Spleen (tissue), 13 donors: ENCODE measurements at places on chromosomes 7 and 10. TPM values are rescaled to one million over a fixed set of nuclear protein-coding genes. Genes with fewer than 3 reads are reported as not detected.

Gene CYP2C19
- not detected for total RNA-seq

Gene GCK
- total RNA-seq = not detected

Gene SPDYE6
- total RNA-seq = not detected

Gene ZNF488
- not detected for total RNA-seq

Gene RBAK
- 14.0 TPM for total RNA-seq

Gene ITPRID1
- total RNA-seq = not detected

GRCh38 chr10:6753644-6754043 is 173.6 kb upstream of the PRKCQ start:
- H3K27me3 ChIP-seq = peaks cover 16% of the 10 kb centered on the region
- H3K27ac ChIP-seq = no peak overlapping the region
- DNase-seq = no peak
- no peaks in the 10 kb centered on the region for H3K36me3 ChIP-seq
- H3K4me1 ChIP-seq = no peaks in the 10 kb centered on the region

GRCh38 chr7:155234950-155235789 is 62.5 kb upstream of the INSIG1 start:
- H3K36me3 ChIP-seq = no peaks in the 10 kb centered on the region
- H3K27ac ChIP-seq = no peak overlapping the region
- no peaks in the 10 kb centered on the region for H3K27me3 ChIP-seq

- DNase-seq = no peak
- H3K36me3 ChIP-seq = no peaks in the 10 kb centered on the region
- H3K27ac ChIP-seq = no peak overlapping the region
- H3K4me1 ChIP-seq = no peaks in the 10 kb centered on the region
Observed at GRCh38 chr7:84202855-84203254, 8.3 kb upstream of the SEMA3A start.

DNA sequence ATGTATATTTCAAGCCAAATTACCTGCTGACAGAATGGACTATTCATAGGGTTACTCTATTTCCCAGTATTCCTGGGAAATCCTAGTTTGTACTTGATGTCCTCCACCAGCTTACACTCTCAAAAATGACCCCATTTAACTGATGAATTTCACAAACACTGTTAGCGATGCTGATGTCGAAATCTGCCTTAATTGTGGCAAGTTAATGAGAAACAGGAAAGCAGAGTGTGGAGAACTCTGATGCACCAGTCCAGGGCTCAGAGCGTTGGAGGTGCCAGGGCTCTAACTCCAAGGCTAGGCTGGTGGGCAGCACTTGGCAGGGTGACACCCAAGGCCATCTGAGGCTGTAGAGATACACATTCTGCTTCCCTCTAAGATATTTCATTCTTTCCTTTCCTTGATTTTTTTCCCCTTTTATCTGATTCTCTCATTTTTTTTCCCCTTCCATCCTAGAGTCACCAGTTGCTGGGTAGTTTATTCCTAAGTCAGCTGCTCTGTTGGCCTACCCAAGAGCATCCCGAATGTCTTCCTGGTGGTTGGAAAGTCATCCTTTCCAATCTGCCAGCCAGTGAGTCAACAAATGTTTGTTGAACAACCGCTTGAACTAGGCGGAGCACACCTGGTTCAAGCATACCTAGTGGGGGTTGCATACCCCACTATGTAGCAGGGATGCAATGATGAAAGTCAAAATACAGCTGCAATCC is 525.0 kb upstream of the NRP1 start:
- no peaks in the 10 kb centered on the region for H3K27me3 ChIP-seq
- H3K27ac ChIP-seq = no peak overlapping the region
- no peaks in the 10 kb centered on the region for H3K4me1 ChIP-seq
- no peak for DNase-seq
- H3K4me3 ChIP-seq = no peak overlapping the region

GRCh38 chr7:81590131-81590530 is 179.7 kb downstream of the HGF start:
- H3K4me1 ChIP-seq = no peaks in the 10 kb centered on the region
- H3K36me3 ChIP-seq = no peaks in the 10 kb centered on the region
- no peak overlapping the region for H3K27ac ChIP-seq
- no peak for DNase-seq
- H3K4me3 ChIP-seq = no peak overlapping the region
- no peaks in the 10 kb centered on the region for H3K27me3 ChIP-seq

DNA sequence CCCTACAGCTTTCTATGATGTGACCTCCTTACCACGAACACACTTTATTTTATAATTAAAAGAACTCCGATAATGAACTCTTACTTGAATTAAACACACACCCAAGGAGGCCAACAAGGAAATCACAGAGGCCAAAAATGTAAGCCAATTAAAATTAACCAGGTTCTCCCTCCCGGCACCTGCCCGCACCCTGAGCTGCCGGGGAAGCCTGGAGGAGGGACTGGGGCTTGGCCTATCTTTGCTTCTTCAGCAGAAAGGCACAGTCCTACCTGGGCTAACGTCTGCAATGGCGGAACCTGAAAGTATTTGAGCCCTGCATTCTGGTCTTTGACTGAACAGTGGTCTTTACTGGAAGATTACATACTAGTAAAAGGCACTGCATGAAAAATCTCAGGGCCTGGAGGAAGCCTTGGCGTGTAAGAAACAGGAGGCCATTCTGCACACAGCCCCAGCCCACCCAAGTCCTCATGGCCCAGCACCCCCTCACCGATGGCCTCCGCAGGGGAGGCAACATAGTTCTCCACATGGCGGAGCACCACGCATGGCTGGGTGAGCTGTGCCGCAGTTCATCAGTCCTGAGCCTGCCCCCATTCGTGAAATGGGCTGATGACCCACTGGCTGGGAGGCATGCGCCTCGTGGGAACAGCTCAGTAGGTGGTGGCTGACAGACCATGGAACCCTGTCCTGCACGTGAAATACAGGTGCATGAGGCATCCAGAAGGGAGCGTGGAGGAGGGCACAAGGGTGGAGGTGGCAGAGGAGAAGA is 173.8 kb downstream of the PARD3 start:
- peaks cover 18% of the 10 kb centered on the region for H3K4me1 ChIP-seq
- H3K36me3 ChIP-seq = no peaks in the 10 kb centered on the region
- H3K27ac ChIP-seq = no peak overlapping the region
- H3K4me3 ChIP-seq = no peak overlapping the region
- no peaks in the 10 kb centered on the region for H3K27me3 ChIP-seq
- DNase-seq = no peak

- H3K27me3 ChIP-seq = peaks cover 8% of the 10 kb centered on the region
- H3K4me3 ChIP-seq = no peak overlapping the region
- H3K4me1 ChIP-seq = no peaks in the 10 kb centered on the region
- no peaks in the 10 kb centered on the region for H3K36me3 ChIP-seq
- no peak for DNase-seq
Observed at GRCh38 chr7:55444786-55445185, 79.6 kb downstream of the LANCL2 start.

- no peak overlapping the region for H3K4me3 ChIP-seq
- no peaks in the 10 kb centered on the region for H3K36me3 ChIP-seq
- no peaks in the 10 kb centered on the region for H3K27me3 ChIP-seq
- peak; percentile 68 for DNase-seq
- H3K27ac ChIP-seq = no peak overlapping the region
- peaks cover 9% of the 10 kb centered on the region for H3K4me1 ChIP-seq
Observed at GRCh38 chr10:43115881-43116595, 22.2 kb upstream of the CSGALNACT2 start.

GRCh38 chr7:37342176-37342687 is 106.4 kb downstream of the ELMO1 start:
- peaks cover 88% of the 10 kb centered on the region for H3K4me1 ChIP-seq
- no peaks in the 10 kb centered on the region for H3K27me3 ChIP-seq
- DNase-seq = no peak

GRCh38 chr7:98021588-98022351 is 31.8 kb upstream of the OCM2 start:
- peaks cover 15% of the 10 kb centered on the region for H3K27me3 ChIP-seq
- no peaks in the 10 kb centered on the region for H3K4me1 ChIP-seq
- DNase-seq = peak; percentile 94
- no peak overlapping the region for H3K4me3 ChIP-seq
- H3K27ac ChIP-seq = no peak overlapping the region
- H3K36me3 ChIP-seq = no peaks in the 10 kb centered on the region

DNA sequence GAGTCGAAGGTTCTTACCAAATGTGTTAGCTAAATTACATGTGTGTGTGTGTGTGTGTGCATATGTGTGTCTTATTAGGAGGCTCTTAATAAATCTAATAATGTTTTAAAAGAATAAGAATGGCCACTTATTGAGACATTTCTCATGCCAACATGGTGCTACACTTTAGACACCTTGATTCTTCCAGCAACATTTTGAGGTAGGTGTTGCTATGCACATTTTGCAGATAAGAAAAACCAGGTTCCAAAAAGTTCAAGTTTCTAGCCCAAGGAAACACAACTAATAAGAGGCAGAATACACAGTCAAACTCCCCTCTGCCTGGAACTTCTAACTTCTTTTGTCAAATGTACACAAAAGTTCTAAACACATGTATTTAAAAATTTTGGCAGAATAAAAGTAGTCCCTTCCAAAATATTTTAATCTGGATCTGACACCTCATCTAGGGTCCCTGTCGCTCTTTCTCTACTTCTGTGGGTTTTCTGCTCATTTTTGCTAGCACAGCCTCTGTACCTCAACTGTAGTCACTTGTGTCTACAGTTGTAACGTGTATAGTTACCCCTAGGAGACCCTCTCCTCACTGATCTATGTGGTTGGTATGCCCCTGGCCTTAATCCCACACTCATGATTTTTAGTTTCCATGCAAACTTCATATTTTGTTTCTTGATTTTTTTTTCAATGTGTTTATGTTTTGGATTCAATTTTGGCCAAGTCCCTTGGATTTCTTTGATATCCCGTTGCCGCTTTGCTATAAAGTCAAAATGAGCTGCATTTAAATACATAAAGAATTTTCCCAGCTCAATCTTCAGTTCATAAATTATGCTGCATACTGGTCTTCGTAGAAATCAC is 4.3 kb downstream of the ANKRD1 start:
- H3K27me3 ChIP-seq = no peaks in the 10 kb centered on the region
- no peak overlapping the region for H3K27ac ChIP-seq
- peaks cover 3% of the 10 kb centered on the region for H3K4me1 ChIP-seq
- no peak for DNase-seq

- no peaks in the 10 kb centered on the region for H3K36me3 ChIP-seq
- no peaks in the 10 kb centered on the region for H3K27me3 ChIP-seq
- peaks cover 5% of the 10 kb centered on the region for H3K4me1 ChIP-seq
- no peak overlapping the region for H3K4me3 ChIP-seq
Observed at GRCh38 chr10:89165923-89166322, 41.2 kb downstream of the CH25H start.

GRCh38 chr10:43818687-43819086 is 170.0 kb upstream of the ZNF32 start:
- no peak for DNase-seq
- H3K27ac ChIP-seq = no peak overlapping the region
- H3K36me3 ChIP-seq = no peaks in the 10 kb centered on the region
- no peak overlapping the region for H3K4me3 ChIP-seq
- H3K27me3 ChIP-seq = no peaks in the 10 kb centered on the region
- H3K4me1 ChIP-seq = peaks cover 17% of the 10 kb centered on the region

DNA sequence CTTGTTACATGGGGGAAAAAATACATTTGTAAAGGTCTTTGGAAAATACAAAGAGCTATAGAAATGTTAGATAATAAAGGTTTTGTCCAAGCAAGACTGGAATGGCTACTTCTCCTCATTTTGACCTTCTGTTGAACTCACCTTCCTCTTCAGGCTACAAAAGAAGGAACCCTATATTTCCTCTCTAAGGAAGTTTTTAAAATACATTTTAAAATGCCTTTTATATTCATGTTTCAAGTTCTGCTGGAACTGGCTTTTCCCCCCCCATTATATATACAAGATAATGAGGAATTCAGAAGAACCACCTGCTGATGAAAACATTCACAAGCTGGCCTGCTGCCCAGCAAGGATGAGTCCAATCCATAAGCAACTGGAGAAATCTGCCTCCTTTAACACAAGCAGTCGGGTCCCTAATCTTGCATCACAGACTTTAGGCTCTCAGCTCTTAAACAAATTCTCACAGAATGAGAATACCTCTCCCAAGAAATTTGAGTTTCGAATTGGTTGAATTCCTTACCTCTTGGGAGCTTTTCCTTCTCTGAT is 44.6 kb downstream of the MTERF1 start:
- H3K36me3 ChIP-seq = no peaks in the 10 kb centered on the region
- no peaks in the 10 kb centered on the region for H3K27me3 ChIP-seq
- DNase-seq = no peak
- H3K27ac ChIP-seq = no peak overlapping the region

- H3K4me3 ChIP-seq = no peak overlapping the region
- H3K36me3 ChIP-seq = no peaks in the 10 kb centered on the region
- H3K4me1 ChIP-seq = no peaks in the 10 kb centered on the region
- H3K27ac ChIP-seq = no peak overlapping the region
- no peak for DNase-seq
Observed at GRCh38 chr7:106329408-106329807, 44.6 kb upstream of the NAMPT start.

DNA sequence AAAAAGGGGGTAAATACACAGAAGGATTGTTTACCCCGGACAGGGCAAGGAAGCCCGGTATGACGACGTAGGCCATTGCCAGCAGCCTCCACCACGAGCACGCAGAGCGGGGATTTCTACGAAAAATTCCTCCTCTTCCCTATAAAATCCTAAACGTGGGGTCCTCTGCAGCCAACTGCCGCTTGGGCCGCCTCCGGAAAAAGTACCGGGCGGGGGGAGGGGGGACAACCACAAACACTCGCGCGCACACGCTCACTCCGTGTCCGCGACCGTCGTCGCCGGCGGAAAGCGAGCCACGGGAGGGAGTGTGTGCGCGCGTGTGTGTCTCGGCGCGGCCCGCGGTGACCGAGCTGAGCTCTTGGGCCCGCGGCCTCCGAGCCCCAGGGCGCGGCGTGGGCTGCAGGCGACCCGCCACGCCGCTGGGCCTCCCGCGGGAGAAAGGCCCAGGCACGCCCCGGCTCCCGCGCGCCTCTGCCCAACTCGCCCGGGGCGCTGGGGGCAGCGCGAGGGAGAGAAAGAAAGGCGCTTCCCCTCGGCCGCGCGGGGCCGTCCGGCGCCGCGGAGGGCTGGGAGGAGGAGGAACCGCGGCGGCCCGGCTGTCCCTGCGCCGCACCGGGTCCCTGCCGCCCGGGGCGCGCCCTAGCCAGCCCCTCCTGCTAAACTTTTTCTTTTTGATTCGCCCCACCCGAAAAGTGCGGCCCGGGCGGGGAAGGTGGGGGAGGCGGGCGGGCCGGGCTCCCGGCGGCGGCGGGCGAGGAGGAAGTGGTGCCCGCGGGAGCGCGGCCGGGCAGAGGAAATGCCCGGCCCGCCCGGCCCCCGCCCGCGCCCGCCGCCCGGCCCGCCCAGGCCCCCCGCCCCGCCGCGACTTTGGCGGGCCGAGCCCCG is 1.5 kb downstream of the CTBP2 start:
- no peaks in the 10 kb centered on the region for H3K36me3 ChIP-seq
- H3K27ac ChIP-seq = peak overlapping the region; percentile 95
- H3K4me3 ChIP-seq = peak overlapping the region; percentile 79
- peaks cover 76% of the 10 kb centered on the region for H3K4me1 ChIP-seq
- H3K27me3 ChIP-seq = peaks cover 46% of the 10 kb centered on the region

DNA sequence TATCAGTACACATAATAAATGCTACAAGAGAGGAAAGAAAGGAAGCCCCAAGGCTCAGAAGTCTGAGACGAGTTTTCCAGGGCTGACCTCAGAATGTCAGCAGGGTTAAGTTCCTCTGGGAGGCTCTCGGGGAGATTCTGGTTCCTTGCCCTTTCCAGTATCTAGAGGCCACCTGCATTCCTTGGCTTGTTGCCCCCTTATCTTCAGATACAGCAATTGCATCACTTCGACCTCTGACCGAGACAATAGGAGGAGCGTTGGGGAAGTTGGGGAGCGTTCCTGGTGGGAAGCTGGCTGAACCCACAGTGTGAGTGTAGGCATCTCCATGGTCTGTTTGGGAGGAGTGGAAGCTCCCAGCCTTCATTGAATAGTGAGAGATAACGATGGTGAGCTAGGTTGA is 72.0 kb upstream of the MTPN start:
- no peak for DNase-seq
- H3K4me1 ChIP-seq = no peaks in the 10 kb centered on the region
- no peaks in the 10 kb centered on the region for H3K36me3 ChIP-seq
- H3K27ac ChIP-seq = no peak overlapping the region
- H3K4me3 ChIP-seq = no peak overlapping the region
